ENCODE measurements at places on chromosomes 16 and 17.

DNA sequence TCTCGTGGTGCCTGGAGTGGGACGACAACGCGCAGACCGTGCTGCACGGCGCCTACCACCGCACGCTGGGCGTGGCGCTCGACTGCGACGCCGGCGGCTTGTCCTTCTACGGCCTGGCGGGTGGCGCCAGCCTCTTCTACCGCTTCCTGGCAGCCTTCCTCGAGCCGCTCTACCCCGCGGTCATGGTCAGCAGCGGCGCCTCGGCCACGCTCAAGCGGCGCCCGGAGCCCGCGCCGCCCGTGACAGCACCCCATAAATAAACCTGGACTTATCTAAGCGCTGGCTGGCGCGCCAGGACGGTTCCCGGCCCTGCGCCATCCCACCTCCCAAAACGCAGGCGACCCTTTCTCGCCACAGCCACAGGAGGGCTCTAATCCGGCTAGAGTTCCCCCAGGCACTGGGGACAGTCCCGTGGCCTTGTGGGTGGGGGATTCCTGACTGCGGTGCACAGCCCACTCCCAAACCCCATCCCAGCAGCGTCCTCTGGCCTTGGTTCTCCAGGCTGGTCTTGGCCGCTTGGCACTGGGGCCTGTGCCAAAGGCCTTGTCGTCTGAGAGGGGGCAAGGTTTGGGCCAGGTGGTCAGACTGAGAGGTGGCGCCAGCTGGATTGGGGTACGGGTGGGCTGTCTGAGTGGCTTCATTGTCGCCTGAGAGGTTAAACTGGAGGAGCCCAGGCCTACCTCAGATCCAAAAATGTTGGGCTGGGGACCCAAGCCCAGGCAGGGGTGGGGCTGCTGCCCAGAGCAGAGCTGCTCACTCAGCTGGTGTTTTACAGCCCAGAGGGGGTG, 10.1 kb upstream of the SLC16A5 start:
- peak; percentile 35 for DNase-seq

GRCh38 chr16:31183432-31184428, 3.8 kb downstream of the FUS start:
- DNase-seq, result no peak

GRCh38 chr17:2368359-2368758, 31.1 kb downstream of the SGSM2 start:
- DNase-seq, result no peak

GRCh38 chr17:33967608-33968349, 287.3 kb upstream of the CCL2 start:
- no peak for DNase-seq

GRCh38 chr17:77847221-77848085, 111.0 kb upstream of the TNRC6C start:
- no peak for DNase-seq

- no peak for DNase-seq
Observed at GRCh38 chr17:4074831-4075495, 67.9 kb downstream of the ZZEF1 start.

- DNase-seq, result no peak
Observed at GRCh38 chr17:17957584-17957916, 14.7 kb downstream of the TOM1L2 start.

DNA sequence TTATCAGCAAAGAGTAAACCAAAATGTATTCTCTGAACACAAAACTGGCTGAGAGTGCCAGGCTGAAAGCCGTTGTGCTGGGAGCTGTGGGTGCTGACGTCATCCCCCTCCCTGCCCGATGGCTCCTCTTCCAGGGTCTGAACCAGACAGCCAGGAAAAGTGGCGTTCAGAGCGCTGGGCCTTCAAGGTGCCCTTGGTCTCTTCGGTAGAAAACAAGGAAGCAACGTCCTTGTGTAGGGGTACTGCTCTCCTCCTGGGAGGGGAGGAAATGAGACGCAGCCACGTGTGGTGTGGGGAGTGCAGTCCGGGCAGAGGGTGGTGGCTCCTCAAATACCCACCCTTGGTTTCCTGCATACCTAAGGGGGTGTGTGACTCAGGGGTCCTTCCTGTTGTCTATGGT, 394.7 kb downstream of the SEC14L1 start:
- no peak for DNase-seq
